ENCODE measurements at places on chromosomes 7 and 10. TPM values are rescaled to one million over a fixed set of nuclear protein-coding genes. Genes with fewer than 3 reads are reported as not detected.

- no peak for DNase-seq
Observed at GRCh38 chr7:132023466-132023865, 467.0 kb upstream of the PODXL start.

GRCh38 chr10:19704544-19704943 lies 111.7 kb upstream of the PLXDC2 start:
- DNase-seq: no peak

GRCh38 chr7:115682507-115682906 lies 348.1 kb downstream of the TFEC start:
- no peak for DNase-seq

Gene HTR5A
- total RNA-seq: not detected

DNA sequence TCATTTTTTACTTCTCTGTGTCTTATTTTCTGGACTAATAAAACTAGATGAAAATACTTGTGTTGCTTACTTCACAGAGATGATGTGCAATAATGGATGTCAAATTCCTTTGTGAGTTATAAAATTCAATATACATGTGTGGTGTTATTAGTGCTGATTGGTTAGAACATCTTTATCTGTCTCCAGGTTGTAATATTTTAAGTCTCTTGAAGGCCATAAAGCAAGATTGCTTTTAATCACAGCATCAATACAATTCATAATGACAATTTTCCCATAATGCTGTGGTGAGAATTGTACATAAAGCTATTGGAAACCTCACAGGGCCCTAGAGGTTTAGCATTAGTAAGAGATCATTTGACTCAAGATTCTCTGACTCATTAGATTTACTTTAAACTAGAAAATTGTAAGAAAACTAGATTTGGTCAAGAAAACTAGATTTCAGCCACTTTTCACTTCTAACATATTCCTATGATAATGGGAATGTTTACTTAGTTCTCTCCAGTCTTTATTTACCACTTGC lies 963.7 kb downstream of the REEP3 start:
- DNase-seq: no peak

GRCh38 chr10:99849536-99849935 lies 67.1 kb downstream of the ABCC2 start:
- DNase-seq: no peak

- DNase-seq: peak; percentile 62
Observed at GRCh38 chr7:138890499-138891445, 90.4 kb downstream of the KIAA1549 start.

Gene WNT8B
- not detected for total RNA-seq

Gene UCN3
- not detected for total RNA-seq

DNA sequence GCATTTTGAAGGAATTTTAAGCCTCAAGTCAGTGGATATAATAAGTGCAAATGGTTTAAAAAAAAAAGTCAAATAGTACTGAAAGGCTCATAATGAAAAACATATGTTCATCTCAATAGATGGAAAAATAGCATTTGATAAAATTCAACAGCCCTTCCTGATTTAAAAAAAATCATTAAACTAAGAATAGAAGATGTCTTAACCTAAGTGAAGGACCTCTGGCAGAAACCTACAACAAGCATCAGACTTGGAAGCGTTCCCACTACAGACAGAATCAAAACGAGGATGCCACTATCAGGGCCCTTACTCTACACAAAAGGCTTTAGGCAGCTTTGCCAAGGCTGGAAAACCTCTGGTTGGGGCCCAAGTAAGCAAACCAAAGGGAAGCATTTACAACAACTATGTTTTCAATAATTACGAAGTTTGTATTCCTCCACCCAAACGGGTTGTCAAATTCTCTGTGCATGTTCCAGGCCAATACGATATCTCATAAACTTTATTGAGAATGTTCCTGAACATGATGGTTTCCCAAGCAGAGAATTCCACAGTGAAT lies 45.1 kb downstream of the CYTH3 start:
- DNase-seq: no peak

- no peak for DNase-seq
Observed at GRCh38 chr10:90975096-90975495, 54.2 kb upstream of the ANKRD1 start.

DNA sequence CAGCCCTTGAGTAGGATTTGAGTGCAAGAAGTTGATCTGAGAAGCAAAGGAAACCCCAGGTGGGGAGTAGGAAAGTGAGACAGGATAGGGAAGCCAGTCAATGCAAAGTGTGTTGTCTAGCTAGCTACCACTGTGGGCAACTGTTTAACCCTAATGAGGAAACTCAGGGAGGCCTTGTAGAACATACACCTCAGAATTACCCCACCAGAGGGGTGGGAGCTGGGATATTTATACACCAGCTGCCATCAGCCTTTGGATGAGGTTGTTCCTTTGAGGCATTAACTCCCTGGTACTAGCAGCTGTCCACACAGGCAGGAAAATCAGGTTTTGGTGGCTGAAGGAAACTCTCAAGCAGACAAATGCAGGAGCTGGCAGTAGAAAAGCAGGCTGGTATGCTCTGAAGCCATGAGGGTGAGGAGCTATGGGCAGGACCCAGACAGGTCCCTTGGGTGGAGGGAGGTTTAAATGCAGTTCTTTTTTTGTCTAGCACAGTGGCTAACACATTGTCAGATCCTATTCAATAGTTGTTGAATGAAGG lies 60.1 kb upstream of the ARID5B start:
- no peak for DNase-seq

- DNase-seq: no peak
Observed at GRCh38 chr7:151298765-151299164, 42.8 kb upstream of the NUB1 start.

All from left lobe of liver (tissue), 2 donors.